ENCODE measurements at places on chromosomes 16 and 17.

DNA sequence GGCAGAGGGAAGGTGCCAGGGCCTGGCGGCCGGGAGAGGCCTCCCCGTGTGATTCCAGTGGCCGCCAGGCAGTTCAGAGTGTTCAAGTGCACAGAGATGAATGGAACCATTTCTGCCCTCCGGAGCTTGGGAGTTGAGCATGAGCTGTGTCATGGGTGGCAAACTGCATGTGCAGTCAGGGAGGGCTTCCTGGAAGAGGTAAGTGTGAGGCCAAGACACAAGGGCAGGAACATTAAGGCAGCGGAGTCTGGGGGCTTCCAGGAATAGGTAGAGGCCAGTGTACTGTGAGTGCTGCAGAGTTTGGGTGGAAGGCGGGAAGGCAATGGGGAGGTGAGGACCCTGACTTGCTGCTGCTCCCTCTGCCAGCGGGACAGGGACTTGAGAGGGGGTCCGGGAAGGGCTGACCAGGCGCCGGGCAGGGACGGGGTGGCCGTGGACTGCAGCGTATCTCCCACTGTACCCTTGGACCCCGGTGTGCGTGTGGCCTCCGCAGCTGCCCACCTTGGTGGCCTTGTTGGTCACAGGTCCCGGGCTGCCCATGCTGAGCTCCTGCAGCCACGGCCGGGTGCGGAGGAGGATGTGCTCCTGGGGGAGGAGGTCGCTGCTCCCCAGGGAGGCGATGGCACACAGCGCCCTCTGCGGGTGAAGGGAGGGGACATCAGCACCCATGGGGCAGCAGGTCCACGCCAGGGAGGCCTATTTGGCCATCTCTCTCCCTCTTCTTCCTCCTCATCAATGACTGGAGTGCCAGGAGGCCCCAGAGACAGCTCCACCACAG is 7.5 kb upstream of the CEP131 start:
- DNase-seq = no peak

GRCh38 chr16:47519996-47520679 is 59.0 kb downstream of the PHKB start:
- DNase-seq = no peak

DNA sequence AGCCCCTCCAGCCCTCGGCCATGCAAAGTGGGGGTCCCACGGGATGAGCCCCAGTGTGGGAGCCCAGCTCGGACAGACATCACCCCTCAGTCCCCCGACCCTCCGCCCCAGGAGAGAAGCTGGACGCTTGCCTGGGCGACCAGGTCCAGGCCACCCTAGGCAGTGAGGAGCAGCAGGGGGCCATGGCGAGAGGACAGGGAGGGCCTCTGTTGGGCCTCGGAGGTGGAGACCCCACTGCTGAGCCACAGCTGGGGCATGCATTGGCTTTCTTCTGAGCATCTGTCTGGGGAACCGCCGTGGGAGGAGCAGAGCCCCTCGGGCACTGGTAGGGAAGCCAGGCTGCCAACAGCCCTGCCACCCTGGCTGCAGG is 13.0 kb downstream of the ACTG1 start:
- DNase-seq = no peak

DNA sequence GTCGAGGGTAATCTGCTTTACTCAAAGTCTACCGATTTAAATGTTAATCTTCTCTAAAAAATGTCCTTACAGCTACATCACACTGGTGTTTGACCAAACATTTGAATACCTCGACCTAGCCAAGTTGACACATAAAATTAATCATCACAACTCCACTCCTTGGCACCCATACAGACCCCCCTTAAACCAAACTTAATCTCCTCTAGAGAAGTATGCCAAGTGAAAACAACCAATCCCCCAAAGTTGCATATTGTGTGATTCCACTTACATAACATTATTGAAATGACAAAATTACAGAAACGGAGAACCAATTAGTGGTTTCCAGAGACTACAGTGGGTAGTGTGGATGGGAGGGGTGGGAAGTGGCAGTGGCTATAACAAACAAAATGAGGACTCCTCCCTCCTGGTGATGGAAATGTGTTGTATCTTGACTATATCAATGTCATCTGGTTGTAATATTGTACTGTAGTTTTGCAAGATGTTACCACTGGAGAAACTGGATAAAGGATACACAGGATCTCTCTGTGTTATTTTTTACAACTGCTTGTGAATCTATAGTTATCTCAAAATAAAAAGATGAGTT is 39.4 kb downstream of the CAPNS2 start:
- DNase-seq = no peak

- DNase-seq = peak; percentile 88
Measured at GRCh38 chr16:56356276-56357240, 68.8 kb downstream of the AMFR start.

DNA sequence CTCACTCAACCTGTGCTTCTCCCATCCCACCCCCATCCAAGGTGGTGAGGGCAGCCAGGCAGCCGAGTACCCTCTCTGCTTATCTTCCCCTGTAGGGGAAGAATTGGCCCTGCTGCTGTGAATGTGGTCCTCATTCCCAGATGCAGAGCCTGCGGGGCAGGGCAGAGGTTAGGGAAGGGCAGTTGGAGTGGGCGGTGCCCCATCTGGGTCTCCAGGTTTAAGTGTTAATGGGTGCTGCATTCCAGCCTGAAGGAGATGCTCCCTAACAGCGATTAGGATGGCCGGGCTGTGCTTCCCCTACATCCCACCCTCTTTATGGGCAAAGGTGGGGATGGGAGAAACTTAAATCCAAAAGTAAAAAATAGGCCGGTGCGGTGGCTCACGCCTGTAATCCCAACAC is 12.1 kb downstream of the TMEM95 start:
- DNase-seq = no peak

GRCh38 chr17:80868022-80868609 is 123.5 kb upstream of the CHMP6 start:
- DNase-seq = no peak

DNA sequence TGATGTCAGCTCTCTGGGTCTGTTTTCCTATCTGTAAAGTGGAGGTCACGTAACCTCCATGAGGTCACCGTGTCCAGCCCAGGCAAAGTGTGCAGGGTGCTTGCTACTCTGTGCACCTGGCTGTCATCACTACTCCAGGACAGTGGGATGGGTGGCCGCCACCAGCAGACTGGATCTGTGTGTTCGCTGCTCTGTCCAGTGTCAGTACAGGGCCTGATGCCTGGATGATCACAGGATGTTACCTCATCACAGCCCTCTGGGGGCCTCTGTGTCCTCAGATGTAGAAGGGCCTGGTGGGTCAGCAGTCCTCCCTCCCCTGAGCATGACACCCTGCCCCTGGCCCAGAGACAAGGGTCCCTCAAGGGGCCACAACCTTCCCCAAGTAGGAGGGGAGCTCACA is 80.0 kb downstream of the KCNJ18 start:
- DNase-seq = no peak

GRCh38 chr16:87316923-87317749 is at the start of gene C16orf95:
Gene C16orf95, minus strand, starts transcription at chr16:87317392. Its CDS starts 150 bp downstream, at chr16:87317242.
- DNase-seq = peak; percentile 96

GRCh38 chr17:65833214-65833613 is 271.8 kb upstream of the AXIN2 start:
- no peak for DNase-seq

GRCh38 chr16:88346680-88347505 is 35.9 kb upstream of the ZNF469 start:
- DNase-seq = peak; percentile 31

DNA sequence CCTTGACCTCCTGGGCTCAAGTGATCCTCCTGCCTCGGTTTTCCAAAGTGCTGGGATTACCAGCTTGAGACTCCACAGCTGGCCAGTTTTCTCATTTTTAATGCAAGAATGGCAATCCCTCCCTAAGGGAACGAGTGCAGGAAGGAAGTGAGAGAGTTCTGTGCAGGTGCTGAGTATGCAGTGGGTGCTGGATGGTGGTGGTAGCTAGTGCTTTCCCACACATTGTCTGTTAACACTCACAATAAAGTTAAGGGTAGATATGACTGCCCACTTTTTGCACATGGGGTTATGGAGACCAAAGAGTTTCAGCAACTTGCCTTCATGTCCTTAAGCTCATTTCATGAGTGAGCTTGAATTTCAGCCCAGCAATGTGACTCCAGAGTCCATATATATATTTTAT is 18.5 kb downstream of the RGS9 start:
- DNase-seq = no peak
